ENCODE measurements at places on chromosomes 2 and 18. TPM values are rescaled to one million over a fixed set of nuclear protein-coding genes. Genes with fewer than 3 reads are reported as not detected.

The SCN3A gene
- total RNA-seq: not detected

The LYPD6B gene
- total RNA-seq: 1.9 TPM

The ADAM17 gene
- 21.2 TPM for total RNA-seq

The CRYGD gene
- total RNA-seq: 5.5 TPM

The GPR39 gene
- 6.2 TPM for total RNA-seq

The DNER gene
- total RNA-seq: 0.70 TPM

The KCNF1 gene
- 3.0 TPM for total RNA-seq

The IFIH1 gene
- total RNA-seq: 0.55 TPM

The LRATD1 gene
- 1.3 TPM for total RNA-seq

The SH2D6 gene
- not detected for total RNA-seq

The C2orf66 gene
- not detected for total RNA-seq

The CGREF1 gene
- 1.0 TPM for total RNA-seq

The MAL gene
- 0.80 TPM for total RNA-seq

The MEP1B gene
- total RNA-seq: not detected

The ZCCHC2 gene
- 7.8 TPM for total RNA-seq

The MDH1B gene
- 2.0 TPM for total RNA-seq

The MPP4 gene
- not detected for total RNA-seq

The CD207 gene
- total RNA-seq: not detected

The CYP1B1 gene
- total RNA-seq: 7.3 TPM

The GAD1 gene
- 25.8 TPM for total RNA-seq

The ABCA12 gene
- total RNA-seq: not detected

The TFPI gene
- total RNA-seq: 17.8 TPM

The ABCG5 gene
- total RNA-seq: not detected

The FAM161A gene
- total RNA-seq: 7.8 TPM

The GRHL1 gene
- 0.30 TPM for total RNA-seq

The STARD6 gene
- total RNA-seq: not detected

The GPC1 gene
- 28.4 TPM for total RNA-seq

The PJVK gene
- total RNA-seq: 1.2 TPM

The FMNL2 gene
- total RNA-seq: 32.7 TPM

The POMC gene
- total RNA-seq: 4.4 TPM

The TIGD1 gene
- 8.0 TPM for total RNA-seq

The KDM3A gene
- total RNA-seq: 10.3 TPM

Measured in H7 (cell line).